ENCODE measurements at places on chromosomes 3 and 15. TPM values are rescaled to one million over a fixed set of nuclear protein-coding genes. Genes with fewer than 3 reads are reported as not detected.

The SMCO1 gene
- not detected for total RNA-seq

The IGSF10 gene
- 0.12 TPM for total RNA-seq

The PARP6 gene
- total RNA-seq: not detected

The PLAAT1 gene
- total RNA-seq: not detected

The GOLGA8J gene
- not detected for total RNA-seq

The CYP1A2 gene
- total RNA-seq: not detected

The ABHD2 gene
- total RNA-seq: 34.0 TPM

- H3K4me3 ChIP-seq: no peak overlapping the region
- H3K4me1 ChIP-seq: no peaks in the 10 kb centered on the region
- H3K36me3 ChIP-seq: no peaks in the 10 kb centered on the region
- no peak for DNase-seq
- H3K27me3 ChIP-seq: no peaks in the 10 kb centered on the region
Observed at GRCh38 chr3:15536856-15537255, 15.3 kb upstream of the COLQ start.

DNA sequence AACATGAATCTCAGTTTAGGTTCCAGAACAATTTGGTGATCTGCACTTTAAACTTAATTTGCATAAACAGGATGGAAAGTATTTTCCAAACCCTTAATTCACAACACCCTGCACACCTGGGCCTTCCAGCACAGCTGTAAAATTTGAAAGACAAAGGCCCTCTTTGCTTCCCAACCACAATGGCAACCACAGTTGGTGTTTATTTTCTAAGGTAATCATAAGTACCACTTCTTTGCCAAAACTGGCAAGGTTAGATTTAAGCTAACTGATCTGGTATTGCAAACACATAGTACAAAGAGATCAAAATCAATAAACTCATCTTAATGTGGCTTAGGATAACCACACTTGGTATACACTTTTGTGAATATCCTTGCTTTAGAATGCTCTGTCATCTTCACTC, 4.1 kb downstream of the LRIG1 start:
- no peaks in the 10 kb centered on the region for H3K4me1 ChIP-seq
- H3K4me3 ChIP-seq: no peak overlapping the region
- no peak overlapping the region for H3K27ac ChIP-seq
- H3K36me3 ChIP-seq: no peaks in the 10 kb centered on the region
- H3K27me3 ChIP-seq: no peaks in the 10 kb centered on the region

GRCh38 chr3:106725566-106725965, 651.7 kb upstream of the CCDC54 start:
- H3K4me1 ChIP-seq: peaks cover 27% of the 10 kb centered on the region
- H3K27ac ChIP-seq: no peak overlapping the region
- DNase-seq: no peak
- H3K36me3 ChIP-seq: no peaks in the 10 kb centered on the region
- no peaks in the 10 kb centered on the region for H3K27me3 ChIP-seq

DNA sequence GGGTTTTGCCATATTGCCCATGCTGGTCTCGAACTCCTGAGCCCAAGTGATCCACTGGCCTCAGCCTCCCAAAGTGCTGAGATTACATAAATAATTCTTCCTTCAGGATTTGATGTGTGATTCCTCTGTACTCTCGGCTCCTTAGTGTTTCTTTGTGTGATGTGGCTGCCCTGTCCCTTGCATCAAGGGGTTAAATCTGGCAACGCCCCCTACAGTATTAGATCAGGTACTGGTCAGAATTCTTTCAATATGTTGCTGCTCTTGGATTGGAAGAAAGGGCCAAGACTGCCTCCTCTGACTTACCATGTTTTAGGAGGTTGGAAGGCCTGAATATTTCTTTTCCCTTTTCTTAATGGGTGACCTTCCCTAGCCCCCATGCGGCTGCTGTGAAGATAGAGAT, 390.6 kb upstream of the WNT5A start:
- no peaks in the 10 kb centered on the region for H3K27me3 ChIP-seq
- peaks cover 34% of the 10 kb centered on the region for H3K4me1 ChIP-seq
- no peak overlapping the region for H3K4me3 ChIP-seq
- no peak overlapping the region for H3K27ac ChIP-seq
- H3K36me3 ChIP-seq: no peaks in the 10 kb centered on the region

DNA sequence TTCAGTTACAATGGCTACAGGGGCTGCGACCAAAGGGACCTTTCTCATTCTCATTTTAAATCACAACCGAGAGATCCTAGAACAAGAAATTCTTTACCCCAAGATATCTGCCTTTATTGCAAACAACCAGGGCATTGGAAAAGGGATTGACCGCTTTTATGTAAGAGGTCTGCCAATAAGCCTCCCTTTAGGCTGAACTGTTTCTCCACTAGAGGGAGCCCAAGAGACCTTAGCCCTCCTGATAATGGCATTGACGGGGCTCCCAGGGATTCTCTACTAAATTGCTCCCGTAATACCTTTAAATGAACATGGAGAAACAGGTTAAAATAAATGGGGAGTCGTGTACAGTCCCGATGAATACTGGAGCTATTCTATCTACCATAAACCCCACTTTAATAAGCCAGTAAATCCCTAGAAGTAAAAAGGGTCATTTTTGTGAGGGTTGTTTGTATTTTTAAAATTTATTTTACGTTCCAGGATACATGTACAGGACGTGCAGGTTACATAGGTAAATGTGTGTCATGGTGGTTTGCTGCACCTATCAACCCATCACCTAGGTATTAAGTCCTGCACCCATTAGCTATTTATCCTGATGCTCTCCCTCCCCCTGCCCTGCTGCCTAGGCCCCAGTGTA, 7.5 kb upstream of the IGSF10 start:
- H3K27me3 ChIP-seq: no peaks in the 10 kb centered on the region
- H3K4me3 ChIP-seq: no peak overlapping the region
- DNase-seq: peak; percentile 90
- no peak overlapping the region for H3K27ac ChIP-seq
- H3K4me1 ChIP-seq: no peaks in the 10 kb centered on the region

DNA sequence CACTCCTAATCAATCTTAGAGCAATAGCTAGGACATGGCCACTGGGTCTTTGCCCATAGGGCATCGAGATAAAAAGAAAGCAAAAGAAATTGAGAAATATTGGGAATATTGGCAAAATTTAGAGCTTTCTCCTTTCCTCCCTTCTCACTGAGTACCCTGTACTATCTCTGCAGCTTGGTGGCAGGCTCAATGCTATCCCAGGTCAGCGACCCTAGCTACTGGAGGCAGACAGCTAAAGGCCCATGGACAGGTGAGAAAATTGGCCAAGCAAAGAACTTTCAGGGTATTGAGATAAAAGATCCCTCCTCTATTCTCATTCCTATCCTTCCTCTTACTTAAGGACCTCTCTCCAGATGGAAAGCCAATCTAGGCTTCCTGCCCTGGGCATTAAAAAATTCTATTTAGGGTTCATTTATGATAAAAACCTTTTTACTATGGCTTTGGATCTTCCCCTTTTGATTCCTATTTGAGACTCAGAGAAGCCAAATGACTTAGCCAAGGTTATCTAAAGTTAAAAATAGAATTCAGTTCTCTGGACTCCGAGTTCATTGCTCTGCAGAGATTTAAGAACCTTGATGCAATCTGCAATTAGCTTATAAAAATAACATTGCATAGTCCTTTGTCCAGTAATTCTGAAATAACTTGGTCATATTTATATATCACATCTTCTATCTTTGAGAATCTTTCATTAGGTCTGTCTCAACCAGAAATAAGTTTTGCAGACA, 75.4 kb downstream of the THRB start:
- no peak for DNase-seq
- H3K27ac ChIP-seq: no peak overlapping the region
- no peak overlapping the region for H3K4me3 ChIP-seq
- no peaks in the 10 kb centered on the region for H3K27me3 ChIP-seq

GRCh38 chr3:111589303-111590142, 5.6 kb downstream of the ZBED2 start:
- no peak for DNase-seq
- peaks cover 63% of the 10 kb centered on the region for H3K4me1 ChIP-seq
- no peaks in the 10 kb centered on the region for H3K36me3 ChIP-seq
- H3K4me3 ChIP-seq: no peak overlapping the region

GRCh38 chr3:21672303-21672702, 78.7 kb downstream of the ZNF385D start:
- peaks cover 59% of the 10 kb centered on the region for H3K4me1 ChIP-seq
- H3K4me3 ChIP-seq: peak overlapping the region; percentile 29
- DNase-seq: peak; percentile 94
- H3K36me3 ChIP-seq: no peaks in the 10 kb centered on the region
- no peaks in the 10 kb centered on the region for H3K27me3 ChIP-seq
